Stimulated activated CD8-positive, alpha-beta memory T cell treated with anti-CD3 and anti-CD28 coated beads, Interleukin-7, amount 100 ng/mL, for 1 hour (primary cell): ENCODE measurements at places on chromosomes 11 and 22.

DNA sequence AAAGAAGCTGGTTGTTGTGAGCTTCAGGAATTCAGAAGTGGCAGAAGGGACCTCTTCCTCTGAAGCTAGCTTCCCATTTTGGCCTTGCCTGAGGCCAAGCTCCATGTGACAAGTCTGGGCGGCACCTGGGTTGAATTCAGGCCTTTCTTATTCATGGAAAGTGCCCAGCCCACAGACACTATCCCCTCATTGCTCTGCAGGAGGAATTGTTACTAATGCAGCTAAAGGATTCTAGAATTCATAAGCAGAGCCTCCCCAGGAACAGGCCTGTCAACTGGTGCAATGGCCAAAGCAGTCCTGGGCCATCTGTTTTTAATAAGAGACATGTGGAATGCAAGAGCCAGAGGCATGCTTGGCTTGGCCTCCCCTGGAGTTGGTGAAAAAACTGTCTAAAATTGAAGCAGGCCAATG, 71.4 kb downstream of the SLC1A2 start:
- no peak for DNase-seq

DNA sequence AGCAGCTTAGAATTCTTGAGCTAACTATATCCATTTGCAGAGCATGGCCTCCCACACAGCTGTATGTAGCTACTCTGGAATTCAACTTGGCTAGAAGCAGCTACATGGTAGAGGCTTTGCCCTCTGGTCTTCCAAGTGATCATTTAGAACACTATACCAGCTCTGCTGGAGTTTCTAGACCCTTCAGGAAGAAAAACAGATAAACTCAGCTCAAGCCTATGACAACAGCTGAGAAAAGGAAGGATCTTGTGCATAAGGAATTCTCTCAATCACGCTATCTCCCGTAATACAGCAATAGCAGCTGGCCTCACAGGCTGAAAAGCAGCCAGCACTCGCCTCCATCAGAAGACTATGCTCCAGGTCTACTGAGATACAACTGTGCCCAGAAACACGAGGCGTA, 50.6 kb upstream of the APOA1 start:
- DNase-seq: no peak

GRCh38 chr11:70900540-70900939, 351.8 kb downstream of the SHANK2 start:
- DNase-seq: no peak

DNA sequence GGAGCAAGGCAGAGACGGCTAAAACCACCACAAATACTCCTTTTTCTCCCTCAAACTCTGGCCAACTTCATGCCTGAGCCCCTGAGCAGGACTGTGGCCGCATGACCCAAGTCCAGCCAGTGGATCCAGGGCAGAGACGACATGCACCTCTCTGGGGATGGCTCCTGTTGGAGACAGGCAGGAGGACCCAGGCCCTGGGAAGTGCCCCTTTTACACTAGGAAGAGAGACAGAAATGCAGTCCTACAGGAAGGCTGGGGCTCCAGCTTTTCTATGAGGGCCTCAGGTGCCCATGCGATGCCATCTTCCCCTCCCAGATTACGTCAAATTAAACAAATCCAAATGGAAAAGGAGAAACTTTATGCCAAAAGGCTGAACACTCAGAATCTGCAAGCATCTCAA, 498.0 kb downstream of the BRD1 start:
- DNase-seq: no peak

DNA sequence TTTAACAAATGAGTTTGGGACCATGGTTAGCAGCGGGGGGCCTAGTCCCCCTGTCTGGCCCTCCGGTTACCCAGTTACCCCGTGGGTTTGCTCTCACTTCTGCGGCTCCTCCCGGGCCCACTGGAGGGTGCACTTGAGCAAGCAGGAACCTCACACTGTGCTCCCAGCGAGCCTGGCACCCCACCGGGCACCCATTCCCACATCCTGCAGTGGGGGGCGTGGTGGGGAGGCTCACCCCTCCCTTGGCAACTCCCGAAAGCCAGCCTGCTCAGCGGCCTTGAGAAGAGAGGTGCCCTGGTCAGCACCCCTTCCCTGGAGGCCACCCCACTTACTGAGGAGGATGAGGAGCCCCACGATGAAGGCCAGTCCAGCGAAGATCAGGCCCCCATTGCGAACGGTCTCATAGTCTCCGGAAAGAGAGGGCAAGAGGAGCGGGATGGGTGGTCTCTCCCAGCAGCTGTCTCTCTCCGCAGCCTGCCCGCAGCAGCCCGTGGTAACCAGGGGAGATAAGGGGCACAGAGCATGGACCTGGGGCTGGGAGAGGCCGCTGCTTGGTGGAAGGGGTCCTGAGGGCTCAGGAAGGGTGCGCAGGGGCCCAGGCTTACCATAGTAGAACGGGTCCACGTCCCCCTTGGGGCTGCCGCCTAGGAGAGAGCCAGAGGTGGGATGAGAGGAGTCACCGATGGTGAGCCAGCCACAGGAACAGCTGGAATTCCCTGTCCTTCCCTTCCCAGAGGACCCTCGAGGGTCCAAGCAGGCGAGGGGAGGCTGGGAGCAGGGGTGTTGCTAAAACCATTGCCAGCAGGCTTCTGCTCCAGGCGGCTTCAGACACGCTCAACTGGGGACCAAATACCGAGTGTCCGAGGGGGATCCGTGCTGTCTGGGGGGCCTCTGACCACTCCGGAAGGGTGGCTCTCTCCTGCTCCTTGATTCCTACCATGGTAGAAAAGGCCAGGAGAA, 2.2 kb downstream of the FXYD2 start:
- DNase-seq: no peak

GRCh38 chr22:46366327-46366731, 30.8 kb downstream of the TRMU start:
- no peak for DNase-seq

- no peak for DNase-seq
Measured at GRCh38 chr22:39171623-39172264, 19.3 kb upstream of the CBX7 start.

DNA sequence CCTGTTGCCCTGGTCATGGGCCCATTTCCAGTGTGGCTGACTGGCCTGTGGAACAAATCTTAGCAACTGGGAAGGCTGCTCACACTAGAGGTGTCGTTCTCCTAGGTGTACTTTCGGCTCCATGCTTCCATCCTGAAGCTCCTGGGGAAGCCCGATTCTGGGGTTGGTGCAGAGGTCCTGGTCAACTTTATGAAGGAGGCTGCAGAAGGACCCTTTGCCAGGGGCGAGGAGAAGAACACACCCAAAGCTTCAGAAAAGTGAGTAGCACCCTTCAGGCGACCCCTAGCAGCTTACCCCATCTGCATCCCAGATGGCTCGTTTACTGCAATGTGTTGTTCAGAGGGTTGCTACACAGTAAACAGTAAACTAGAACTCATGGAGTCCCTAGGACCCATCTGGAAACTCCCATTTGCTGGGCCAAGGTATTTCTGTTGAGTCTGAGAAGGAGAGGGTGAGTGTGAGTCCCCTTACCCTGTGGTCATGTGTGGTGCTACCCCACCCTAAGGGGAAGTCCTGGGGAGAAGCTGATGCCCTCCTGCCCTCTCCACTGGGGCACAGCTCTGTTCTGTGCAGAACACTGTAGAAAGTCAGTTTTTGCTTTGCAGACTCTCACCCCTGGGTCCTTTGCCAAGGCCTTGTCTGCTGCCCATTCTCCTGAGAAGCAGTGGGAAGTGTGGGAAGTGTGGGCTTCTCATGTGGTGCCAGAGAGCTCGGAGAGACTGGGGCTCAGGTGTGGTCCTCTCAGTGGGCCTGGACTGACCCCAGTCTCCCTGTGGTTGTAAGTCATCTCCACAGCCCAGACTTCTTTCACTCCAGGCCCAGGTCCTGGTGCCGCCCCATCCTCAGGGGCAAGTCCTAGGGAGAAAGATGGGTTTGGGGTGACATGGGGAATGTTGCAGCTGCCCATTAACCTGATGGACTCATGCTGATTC, 85.0 kb downstream of the CABIN1 start:
- no peak for DNase-seq

DNA sequence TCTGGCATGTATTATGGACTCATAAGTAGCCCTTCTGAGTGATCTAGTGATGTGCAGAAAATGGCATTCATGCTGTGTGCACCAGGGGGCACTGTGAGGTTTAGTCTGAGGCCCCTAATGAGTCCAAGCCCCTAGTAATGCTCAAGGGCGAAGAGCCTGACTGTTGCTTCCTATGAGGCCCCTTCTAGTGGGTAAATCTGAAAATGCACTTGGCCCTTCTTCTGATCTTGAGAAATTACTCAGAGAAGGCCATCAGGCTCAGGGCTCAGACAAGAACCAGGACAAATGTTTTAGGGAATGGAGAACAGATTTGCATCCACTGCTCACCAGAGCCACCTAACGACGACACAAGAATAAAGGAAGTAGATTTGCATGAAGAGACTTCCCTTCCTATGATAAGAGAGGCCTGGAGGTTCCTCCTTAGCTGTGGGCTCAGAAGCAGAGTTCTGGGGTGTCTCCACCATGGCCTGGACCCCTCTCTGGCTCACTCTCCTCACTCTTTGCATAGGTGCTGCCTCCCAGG, 75.8 kb downstream of the GGTLC2 start:
- DNase-seq: peak; percentile 18

GRCh38 chr11:119056421-119056999, 495 bp downstream of the HYOU1 start:
- DNase-seq: no peak

DNA sequence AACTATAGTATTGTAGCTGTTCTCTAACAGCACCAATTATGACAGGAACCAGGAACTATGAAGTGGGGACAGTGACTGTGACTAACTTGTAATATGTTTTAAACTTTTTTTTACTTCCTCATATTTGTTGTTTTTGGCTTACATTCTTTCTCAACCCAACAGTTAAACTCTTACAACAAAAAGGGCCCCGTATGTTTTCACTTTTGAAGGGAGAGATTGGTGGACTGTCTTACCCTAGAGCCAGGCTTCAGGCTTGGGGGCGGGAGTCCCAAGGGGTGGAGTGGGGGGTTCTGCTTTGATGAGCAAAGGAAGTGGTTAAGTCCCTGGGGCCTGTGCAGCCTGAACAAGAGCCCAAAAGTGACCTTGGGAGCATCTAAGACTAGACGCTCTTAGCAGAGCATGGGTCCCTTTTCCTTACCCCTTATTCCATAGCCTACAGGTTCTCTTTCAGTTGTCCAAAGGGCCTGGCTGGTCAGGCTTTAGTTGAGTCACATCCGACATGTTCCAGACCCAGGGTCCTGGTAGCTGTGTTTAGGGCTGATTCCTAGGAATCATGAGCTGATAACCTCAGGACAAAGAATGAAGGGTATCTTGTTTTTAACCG, 38.8 kb downstream of the STIM1 start:
- no peak for DNase-seq

DNA sequence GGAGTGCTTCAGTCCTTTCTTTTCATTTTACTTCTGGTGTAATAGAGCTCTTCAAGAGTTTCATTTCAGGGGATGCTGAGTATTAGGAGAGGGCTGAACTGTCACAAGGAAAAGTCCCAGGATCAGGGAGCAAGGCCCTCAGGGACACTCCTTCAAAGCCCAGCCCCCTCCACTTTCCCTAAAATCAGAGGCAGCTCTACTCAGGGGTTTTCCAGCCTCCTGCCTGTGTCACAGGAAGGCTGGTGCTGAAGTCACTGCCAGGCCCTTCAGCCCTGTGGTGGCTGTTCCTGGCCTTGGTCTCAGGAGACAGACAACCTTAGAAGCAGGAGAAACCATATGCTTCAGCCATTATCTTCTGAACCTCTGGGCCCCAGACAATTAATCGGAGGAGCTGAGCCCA, 36.4 kb upstream of the KIRREL3 start:
- no peak for DNase-seq

DNA sequence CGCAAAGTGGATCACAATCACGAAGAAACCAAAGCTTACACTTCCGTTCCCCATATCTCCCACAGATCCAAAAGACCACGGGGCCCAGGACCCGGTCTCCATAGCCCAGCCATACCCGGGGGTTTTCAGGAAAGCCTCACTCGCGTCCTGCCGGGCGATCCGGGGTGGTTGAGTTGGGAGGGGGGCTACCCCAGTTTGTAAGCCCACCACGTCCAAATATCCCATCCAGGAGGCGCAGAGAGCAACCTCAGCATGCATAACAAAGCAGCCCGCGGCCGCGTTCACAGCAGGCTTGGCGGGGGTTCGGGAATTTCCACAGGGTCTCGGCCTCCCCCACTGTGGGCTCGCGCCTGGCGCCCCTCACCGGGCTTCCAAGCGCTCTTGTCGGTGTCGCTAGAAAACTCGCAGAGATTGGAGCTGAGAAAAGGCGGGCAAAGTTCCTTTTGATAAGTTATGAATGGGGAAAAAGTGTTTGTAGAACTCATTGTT, 9.5 kb downstream of the SDF2L1 start:
- DNase-seq: no peak

DNA sequence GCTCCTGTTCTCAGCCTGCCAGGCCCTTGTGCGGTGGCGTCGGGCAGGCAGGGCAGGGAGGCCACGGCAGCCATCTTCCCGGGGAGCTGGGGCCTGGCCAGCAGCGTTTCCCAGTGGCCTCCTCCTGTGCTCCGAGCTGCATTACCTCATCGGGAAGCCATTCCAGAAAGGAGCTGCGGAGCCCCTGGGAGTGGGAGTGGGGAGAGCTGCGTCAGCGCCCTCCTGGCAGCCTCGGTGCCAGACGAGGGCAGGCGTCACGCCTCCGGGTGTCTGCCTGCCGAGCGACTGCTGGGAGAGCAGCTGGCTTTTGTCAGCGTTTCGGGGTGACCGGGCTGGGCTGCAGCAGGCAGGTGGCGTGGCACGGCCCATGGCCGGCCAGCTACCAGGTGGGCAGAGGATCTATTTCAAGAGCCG, 30.9 kb upstream of the WNT7B start:
- DNase-seq: no peak

DNA sequence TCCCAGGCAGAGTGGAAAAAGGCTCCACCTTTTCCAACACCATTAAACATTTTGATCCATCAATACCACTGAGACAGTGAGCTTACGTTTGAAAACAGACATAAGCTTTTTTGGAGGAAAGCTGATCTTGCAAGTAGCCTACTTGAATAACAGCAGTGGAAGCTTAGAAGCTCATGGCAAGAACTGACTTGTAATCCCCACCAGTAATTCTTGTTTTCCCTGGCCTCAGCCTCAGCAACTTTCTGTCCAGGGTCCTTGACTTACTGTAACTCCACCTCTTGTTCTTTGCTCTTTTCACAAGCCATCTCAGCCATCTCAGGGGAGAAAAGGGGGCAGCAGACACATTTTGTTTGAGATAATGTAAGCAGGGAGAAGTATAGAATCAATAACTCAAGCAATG, 12.3 kb upstream of the MPZL2 start:
- DNase-seq: no peak

- DNase-seq: no peak
Measured at GRCh38 chr11:87425391-87425790, 387.7 kb downstream of the TMEM135 start.

DNA sequence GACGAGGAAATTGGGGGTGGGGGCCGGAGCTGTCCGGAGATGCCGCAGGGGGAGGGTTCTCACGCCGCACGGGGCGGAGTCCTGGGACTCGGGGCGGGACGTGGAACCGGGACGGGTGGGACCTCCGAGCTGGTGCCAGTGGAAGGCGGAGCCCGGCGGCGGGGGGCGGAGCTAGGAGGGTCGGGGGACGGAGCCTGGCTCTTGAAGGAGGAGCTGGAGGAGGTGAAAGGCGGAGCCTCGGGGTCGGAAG, 271 bp downstream of the FKBP2 start:
- peak; percentile 99 for DNase-seq

DNA sequence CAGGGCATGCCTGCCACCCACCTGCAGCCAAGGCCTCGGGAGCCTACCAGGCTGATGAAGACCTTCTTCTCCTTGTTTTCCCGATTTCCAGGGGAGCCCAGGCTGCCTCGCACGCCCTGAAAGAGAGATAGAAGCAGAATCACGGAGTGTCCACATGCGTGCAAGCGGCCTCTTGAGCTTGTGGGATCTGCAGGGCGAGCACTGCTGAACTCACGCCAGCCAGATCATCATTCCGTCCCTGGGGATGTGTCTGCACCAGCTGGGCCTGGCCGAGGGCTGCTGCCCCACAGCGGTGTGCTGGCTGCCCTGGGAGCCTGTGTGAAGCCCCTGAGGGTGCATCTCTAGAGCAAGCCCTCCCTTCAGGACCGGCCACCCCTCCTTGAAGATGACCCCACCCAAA, 17.9 kb downstream of the USH1C start:
- no peak for DNase-seq
